ENCODE measurements at places on chromosomes 13 and 19. TPM values are rescaled to one million over a fixed set of nuclear protein-coding genes. Genes with fewer than 3 reads are reported as not detected.

Gene ADAT3
- 9.6 TPM for total RNA-seq

Gene MCF2L
- not detected for total RNA-seq

DNA sequence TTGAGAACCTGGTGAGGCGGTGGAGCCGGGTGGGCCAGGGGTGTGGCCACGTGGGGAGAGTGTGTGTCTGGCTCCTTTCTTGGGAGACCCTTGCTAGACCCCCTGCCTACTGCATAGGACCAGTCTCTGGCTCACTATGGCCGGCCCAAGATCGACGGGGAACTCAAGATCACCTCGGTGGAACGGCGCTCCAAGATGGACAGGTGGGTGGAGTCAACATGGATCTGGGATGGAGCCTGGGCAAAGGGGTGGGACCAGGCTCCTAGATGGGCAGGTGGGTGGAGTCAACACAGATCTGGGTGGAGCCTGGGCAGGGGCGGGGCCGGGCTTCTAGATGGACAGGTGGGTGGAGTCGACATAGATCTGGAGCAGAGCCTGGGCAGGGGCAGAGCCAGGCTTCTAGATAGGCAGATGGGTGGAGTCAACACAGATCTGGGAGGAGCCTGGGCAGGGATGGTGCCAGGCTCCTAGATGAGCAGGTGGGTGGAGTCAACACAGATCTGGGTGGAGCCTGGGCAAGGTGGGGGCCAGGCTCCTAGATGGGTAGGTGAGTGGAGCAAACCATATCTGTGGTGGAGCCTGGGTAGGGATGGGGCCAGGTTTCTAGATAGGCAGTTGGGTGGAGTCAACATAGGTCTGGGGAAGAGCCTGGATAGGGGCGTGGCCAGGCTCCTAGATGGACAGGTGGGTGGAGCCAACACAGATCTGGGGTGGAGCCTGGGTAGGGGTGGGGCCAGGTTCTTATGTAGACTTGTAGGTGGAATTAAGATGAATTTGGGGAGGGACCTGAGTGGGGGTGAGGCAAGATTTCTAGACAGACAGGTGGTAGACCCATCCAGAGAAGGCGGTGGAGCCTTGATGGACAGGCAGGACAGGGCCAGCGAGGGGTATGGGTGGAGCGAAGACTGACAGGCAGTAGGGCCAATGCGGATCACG is 56.5 kb downstream of the VAV1 start:
- H3K4me1 ChIP-seq = peaks cover 9% of the 10 kb centered on the region
- H3K36me3 ChIP-seq = peaks cover 60% of the 10 kb centered on the region
- peak; percentile 19 for DNase-seq
- no peak overlapping the region for H3K4me3 ChIP-seq

DNA sequence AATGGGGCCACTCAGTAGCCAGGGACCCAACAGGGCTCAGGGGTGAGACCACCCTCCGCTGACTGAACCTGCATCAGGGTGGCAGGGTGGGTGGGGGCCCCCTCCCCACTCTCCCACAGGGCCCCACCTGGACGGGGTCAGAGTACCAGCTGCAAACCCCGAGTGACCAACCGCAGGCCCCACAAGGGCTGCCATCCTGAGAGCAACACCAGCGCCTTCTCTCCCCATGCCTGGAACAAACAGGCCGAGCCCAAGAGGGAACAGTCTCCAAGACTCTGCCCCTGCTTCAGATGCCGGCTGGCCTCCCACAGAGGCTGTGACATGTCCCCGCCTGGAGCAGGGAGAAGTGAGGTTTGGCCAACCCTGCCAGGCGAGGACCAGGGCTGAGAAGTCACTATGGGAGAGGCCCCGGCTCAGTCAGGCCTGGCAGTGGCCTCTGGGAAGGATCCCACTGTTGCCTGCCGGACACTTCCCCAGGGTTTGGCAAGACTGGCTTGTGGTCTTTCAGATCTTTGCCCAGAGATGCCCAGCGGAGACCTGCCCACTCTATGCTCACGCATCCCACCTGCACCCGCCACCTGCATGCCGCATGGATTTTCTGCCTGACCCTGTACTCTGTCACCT is 27.2 kb downstream of the MPND start:
- no peak for DNase-seq
- H3K27me3 ChIP-seq = no peaks in the 10 kb centered on the region
- peaks cover 45% of the 10 kb centered on the region for H3K4me1 ChIP-seq
- H3K36me3 ChIP-seq = no peaks in the 10 kb centered on the region
- H3K4me3 ChIP-seq = peak overlapping the region; percentile 69

Gene PLK5
- not detected for total RNA-seq

Gene PTH2
- total RNA-seq = not detected

Gene ZSWIM9
- 8.4 TPM for total RNA-seq

GRCh38 chr19:13181747-13182388 is 31.7 kb downstream of the IER2 start:
- H3K4me3 ChIP-seq = peak overlapping the region; percentile 51
- DNase-seq = no peak
- H3K4me1 ChIP-seq = peaks cover 18% of the 10 kb centered on the region
- H3K27me3 ChIP-seq = no peaks in the 10 kb centered on the region

DNA sequence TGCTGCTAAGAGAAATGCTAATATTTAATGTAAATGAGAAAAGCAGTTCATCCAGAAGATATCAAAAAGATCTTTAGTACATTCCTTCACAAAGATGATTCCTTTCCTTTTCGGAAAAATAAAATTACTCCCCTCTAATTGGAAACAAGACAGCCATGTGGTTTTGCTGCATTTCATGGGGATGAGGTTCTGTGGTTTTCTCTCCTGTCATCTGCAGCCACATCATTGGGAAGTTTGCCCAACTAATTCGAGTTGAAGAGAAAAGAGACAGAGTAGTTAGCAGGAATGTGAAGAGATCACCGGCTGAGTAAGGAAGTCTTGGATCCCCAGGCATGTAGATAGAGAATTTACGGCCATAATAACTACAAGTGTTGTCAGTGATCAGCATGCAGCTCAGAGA is 122.1 kb downstream of the CYSLTR2 start:
- no peaks in the 10 kb centered on the region for H3K4me1 ChIP-seq
- H3K27ac ChIP-seq = no peak overlapping the region
- no peak overlapping the region for H3K4me3 ChIP-seq

DNA sequence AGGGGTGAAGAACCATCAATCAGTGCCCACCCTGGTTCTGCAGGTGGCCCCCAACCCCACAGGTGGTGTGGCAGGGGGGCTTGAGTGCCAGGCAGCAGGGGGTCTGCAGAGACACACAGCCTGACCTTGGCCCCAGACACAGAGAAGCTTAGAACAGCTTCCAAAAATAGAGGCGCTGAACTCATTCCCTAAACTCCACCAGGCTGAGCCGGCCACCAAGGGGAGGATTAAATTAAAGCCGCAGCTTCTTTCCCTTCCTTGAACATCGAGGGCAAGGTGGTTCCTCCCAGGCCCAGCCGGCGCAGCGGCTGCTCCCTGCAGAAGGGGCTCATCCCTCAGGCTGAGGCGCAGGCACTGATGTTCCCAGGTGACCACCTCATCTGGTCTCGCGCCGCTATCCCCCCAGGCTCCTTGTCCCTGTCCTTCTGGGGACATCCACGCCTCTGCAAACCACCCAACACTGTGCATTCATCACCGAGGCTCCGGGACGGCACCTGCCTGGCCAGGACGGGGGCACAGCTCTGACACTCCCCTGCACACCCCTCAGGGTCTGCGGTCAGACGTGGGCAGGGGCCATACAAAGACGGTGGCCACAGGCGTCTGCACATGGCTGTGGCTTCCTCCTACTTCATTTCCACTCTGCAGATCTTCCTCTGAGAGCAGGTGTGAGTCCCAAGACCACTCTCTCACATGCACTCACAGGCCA is 30.9 kb downstream of the LAMP1 start:
- H3K27ac ChIP-seq = no peak overlapping the region
- DNase-seq = no peak
- H3K4me3 ChIP-seq = no peak overlapping the region
- H3K36me3 ChIP-seq = peaks cover 7% of the 10 kb centered on the region
- no peaks in the 10 kb centered on the region for H3K27me3 ChIP-seq

DNA sequence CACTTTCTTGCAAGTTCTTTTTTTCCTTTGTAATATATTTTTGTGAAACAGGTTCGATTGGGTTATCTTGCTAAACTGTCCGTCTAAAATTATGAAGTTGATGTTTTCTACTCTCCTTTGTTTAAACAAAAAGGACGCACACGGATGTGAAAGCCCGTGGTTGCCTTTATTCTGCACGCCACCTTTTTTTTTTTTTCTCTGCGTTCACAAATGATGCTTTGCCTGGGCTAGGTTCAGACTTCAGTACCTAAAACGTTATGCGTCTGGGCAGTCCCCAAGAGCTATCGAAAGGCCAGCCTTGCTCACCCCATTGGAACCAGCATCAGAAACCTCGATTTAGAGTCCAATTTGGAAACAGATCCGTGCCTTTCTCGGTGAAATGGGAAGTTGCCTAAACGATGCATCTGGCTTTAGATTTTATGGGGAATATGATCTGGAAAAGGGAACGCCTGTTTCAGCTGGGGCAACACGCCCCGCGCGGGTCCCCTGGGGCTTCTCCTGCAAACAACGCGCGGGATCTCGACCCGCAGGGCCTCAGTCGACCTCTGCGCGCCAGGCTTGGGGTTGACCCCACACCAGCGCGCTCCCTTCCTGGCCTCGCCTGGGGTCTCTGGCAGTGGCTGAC is 113.9 kb downstream of the KCNRG start:
- peak overlapping the region; percentile 94 for H3K27ac ChIP-seq
- DNase-seq = peak; percentile 25
- H3K4me1 ChIP-seq = peaks cover 56% of the 10 kb centered on the region
- H3K4me3 ChIP-seq = peak overlapping the region; percentile 83
- peaks cover 7% of the 10 kb centered on the region for H3K36me3 ChIP-seq
- H3K27me3 ChIP-seq = peaks cover 30% of the 10 kb centered on the region

- no peak for DNase-seq
- H3K4me1 ChIP-seq = peaks cover 13% of the 10 kb centered on the region
- peaks cover 26% of the 10 kb centered on the region for H3K27me3 ChIP-seq
- no peaks in the 10 kb centered on the region for H3K36me3 ChIP-seq
- H3K27ac ChIP-seq = no peak overlapping the region
Measured at GRCh38 chr13:30880856-30881155, 25.3 kb upstream of the MEDAG start.

Gene NAPSA
- total RNA-seq = 15.8 TPM

- H3K27ac ChIP-seq = no peak overlapping the region
- peak; percentile 55 for DNase-seq
- H3K36me3 ChIP-seq = peaks cover 43% of the 10 kb centered on the region
Measured at GRCh38 chr19:11130824-11131455, 24.6 kb downstream of the SPC24 start.

GRCh38 chr13:77893066-77893465 is 25.6 kb downstream of the EDNRB start:
- DNase-seq = no peak
- H3K36me3 ChIP-seq = no peaks in the 10 kb centered on the region
- no peaks in the 10 kb centered on the region for H3K27me3 ChIP-seq
- no peak overlapping the region for H3K4me3 ChIP-seq

Gene ZNF790
- total RNA-seq = 4.4 TPM

DNA sequence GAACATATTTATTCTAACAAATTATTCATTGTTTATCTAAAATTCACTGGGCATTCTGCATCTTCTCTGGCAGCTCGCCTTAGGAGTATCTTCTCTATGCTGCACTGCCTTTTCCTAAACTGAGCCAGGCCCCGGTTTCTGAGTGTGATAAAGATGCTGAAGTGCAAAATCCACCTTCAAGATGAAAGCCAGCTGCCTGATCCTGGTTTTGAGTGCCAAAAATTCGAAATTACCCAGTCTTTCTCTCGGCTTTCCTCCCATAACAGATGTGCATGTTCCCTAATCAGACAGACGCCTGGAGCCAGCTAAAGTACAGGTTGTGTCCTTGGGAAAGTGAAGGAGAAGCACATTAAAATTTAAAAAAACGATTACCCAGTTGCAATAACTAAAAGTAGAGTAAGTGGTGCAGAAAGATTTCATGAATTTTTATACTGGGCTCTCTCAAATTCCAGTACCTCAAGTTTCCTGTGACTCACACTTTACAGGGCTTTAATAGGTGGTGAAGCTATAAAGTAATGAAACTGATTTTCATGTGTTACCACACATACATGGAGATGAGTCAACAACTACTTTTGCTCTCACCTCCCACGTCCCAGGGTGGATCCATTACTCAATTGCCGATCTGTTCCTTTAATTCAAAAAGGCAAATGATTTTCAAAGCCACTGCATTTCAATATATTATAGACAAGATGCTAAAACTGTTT is 65.0 kb upstream of the GTF2F2 start:
- peaks cover 20% of the 10 kb centered on the region for H3K4me1 ChIP-seq
- peaks cover 51% of the 10 kb centered on the region for H3K27me3 ChIP-seq
- no peaks in the 10 kb centered on the region for H3K36me3 ChIP-seq
- peak overlapping the region; percentile 4 for H3K27ac ChIP-seq

GRCh38 chr19:5108866-5109265 is 140.0 kb downstream of the KDM4B start:
- no peak overlapping the region for H3K4me3 ChIP-seq
- H3K4me1 ChIP-seq = no peaks in the 10 kb centered on the region
- H3K36me3 ChIP-seq = peaks cover 10% of the 10 kb centered on the region
- H3K27me3 ChIP-seq = no peaks in the 10 kb centered on the region

Gene MYO16
- total RNA-seq = not detected

GRCh38 chr19:56969156-56969555 is 128.6 kb upstream of the PEG3 start:
- no peak for DNase-seq
- H3K27me3 ChIP-seq = no peaks in the 10 kb centered on the region
- no peak overlapping the region for H3K4me3 ChIP-seq
- no peak overlapping the region for H3K27ac ChIP-seq

DNA sequence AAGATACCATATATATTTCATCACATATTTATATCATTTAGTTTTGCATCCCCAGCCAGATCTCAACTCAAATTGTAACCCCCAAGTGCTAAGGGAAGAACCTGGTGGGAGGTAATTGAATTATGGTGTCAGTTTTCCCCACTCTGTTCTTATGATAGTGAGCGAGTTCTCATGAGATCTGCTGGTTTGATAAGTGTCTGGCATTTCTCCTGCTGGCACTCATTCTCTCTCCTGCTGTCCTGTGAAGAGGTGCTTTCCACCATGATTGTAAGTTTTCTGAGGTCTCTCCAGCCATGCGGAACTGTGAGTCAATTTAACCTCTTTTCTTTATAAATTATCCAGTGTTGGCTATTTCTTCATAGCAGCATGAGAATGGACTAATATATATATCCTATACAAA is 462.5 kb upstream of the SLITRK5 start:
- H3K27ac ChIP-seq = no peak overlapping the region
- no peaks in the 10 kb centered on the region for H3K4me1 ChIP-seq
- no peaks in the 10 kb centered on the region for H3K36me3 ChIP-seq
- no peaks in the 10 kb centered on the region for H3K27me3 ChIP-seq
- no peak for DNase-seq
- H3K4me3 ChIP-seq = no peak overlapping the region

Gene CCDC70
- total RNA-seq = not detected

GRCh38 chr19:38386971-38387549 is 774 bp downstream of the GGN start:
- DNase-seq = no peak
- H3K27me3 ChIP-seq = peaks cover 19% of the 10 kb centered on the region
- H3K4me1 ChIP-seq = peaks cover 12% of the 10 kb centered on the region
- peak overlapping the region; percentile 50 for H3K27ac ChIP-seq
